Stimulated activated naive B cell treated with anti-CD40 and anti-IgM and Interleukin-4, amounts not matched to agents 10 μg/mL and 1 μg/mL and 100 μg/mL, for 72 hours (primary cell): ENCODE measurements at places on chromosomes 7 and 10.

- no peak overlapping the region for H3K27ac ChIP-seq
- no peaks in the 10 kb centered on the region for H3K27me3 ChIP-seq
- H3K4me3 ChIP-seq = no peak overlapping the region
- DNase-seq = no peak
- no peaks in the 10 kb centered on the region for H3K36me3 ChIP-seq
- no peaks in the 10 kb centered on the region for H3K4me1 ChIP-seq
These were observed 421.1 kb upstream of the SORCS1 start for GRCh38 chr10:107585630-107586029.

DNA sequence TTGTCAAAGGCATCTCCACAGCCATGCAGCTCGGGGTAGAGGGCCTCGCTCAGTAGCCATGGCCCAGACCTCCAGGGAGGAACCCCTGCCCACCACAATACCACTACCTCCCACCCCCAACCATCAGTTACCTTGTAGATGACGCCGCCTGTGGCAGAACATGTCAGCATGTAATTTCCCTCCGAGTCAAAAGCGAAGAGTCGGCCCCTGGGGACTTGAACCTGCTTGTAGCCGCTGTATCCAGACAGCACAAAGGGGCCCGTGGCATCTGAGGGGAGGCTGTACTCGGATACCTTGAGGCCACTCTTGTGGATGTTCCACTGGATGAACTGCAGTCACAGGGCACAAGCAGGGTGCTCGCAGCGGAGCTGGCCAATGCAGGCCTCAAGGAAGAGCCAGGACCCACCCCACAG lies 16.3 kb upstream of the CYREN start:
- H3K27me3 ChIP-seq = no peaks in the 10 kb centered on the region
- H3K4me3 ChIP-seq = peak overlapping the region; percentile 76
- H3K27ac ChIP-seq = peak overlapping the region; percentile 99
- H3K36me3 ChIP-seq = peaks cover 90% of the 10 kb centered on the region
- peaks cover 74% of the 10 kb centered on the region for H3K4me1 ChIP-seq
- DNase-seq = peak; percentile 95

GRCh38 chr10:101140084-101140949 lies 9.2 kb downstream of the TLX1 start:
- no peak for DNase-seq
- H3K4me3 ChIP-seq = peak overlapping the region; percentile 42
- H3K27ac ChIP-seq = no peak overlapping the region
- peaks cover 28% of the 10 kb centered on the region for H3K4me1 ChIP-seq
- H3K27me3 ChIP-seq = peaks cover 80% of the 10 kb centered on the region

- H3K27ac ChIP-seq = no peak overlapping the region
- H3K27me3 ChIP-seq = no peaks in the 10 kb centered on the region
- no peak for DNase-seq
- no peak overlapping the region for H3K4me3 ChIP-seq
These were observed 382.7 kb downstream of the SFMBT2 start for GRCh38 chr10:7027913-7028808.

DNA sequence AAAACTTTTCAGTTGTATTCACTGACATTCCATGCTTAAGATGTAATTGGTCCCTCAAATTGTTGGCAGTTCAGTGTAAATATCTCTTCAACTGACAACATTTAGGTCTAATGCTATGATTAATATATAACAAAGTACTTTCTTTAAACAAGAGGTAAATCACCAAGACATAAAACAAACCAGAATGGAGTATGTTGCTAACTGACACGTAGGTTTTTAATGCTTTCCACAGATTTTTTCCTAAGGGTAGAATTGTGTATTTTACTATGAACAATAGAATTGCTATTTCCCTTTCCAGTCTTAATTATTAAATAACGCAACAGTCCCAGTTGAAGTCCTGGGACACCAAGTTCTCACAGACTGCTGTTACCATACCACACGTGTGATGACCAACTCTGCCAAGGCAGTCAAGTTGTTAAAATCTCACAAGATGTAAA lies 4.1 kb downstream of the JCAD start:
- H3K27me3 ChIP-seq = peaks cover 23% of the 10 kb centered on the region
- no peak overlapping the region for H3K4me3 ChIP-seq
- H3K36me3 ChIP-seq = no peaks in the 10 kb centered on the region
- no peak overlapping the region for H3K27ac ChIP-seq
- H3K4me1 ChIP-seq = peaks cover 6% of the 10 kb centered on the region

GRCh38 chr7:34091321-34091917 lies 186.1 kb downstream of the BMPER start:
- H3K4me1 ChIP-seq = no peaks in the 10 kb centered on the region
- no peaks in the 10 kb centered on the region for H3K27me3 ChIP-seq
- no peak for DNase-seq

- H3K36me3 ChIP-seq = peaks cover 6% of the 10 kb centered on the region
- DNase-seq = no peak
- peaks cover 9% of the 10 kb centered on the region for H3K4me1 ChIP-seq
- H3K27ac ChIP-seq = peak overlapping the region; percentile 33
These were observed 36.5 kb downstream of the COA1 start for GRCh38 chr7:43692582-43693373.

DNA sequence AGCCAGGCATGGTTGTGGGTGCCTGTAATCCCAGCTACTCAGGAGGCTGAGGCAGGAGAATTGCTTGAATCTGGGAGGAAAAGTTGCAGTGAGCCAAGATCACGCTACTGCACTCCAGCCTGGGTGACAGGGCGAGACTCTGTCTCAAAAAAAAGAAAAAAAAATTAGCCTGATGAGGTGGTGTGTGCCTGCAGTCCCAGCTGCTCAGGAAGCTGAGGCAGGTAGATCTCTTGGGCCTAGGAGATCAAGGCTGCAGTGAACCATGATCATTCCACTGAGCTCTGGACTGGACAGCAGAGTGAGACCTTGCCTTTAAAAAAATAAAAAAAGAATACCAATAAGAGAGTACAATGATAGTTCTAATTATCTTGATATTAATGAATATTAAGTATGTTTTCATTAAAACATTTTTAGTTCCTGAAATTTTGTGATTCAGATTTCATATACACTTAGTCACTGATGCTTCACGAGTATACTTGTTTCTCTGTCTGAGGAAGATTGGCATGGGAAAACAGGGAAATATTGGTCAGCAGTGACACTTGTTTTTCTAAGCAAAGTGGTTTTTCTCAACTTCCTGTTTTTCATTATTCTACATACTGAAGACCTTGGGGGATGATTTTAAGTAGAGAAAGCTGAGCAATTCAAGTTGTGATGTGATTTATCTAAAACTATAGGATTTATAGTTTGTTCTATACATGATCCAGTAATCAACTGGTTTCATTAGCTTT lies 76.8 kb downstream of the ADK start:
- peak overlapping the region; percentile 32 for H3K4me3 ChIP-seq
- peak overlapping the region; percentile 86 for H3K27ac ChIP-seq

GRCh38 chr7:140230516-140230860 lies 53.7 kb upstream of the KDM7A start:
- no peaks in the 10 kb centered on the region for H3K36me3 ChIP-seq
- peaks cover 68% of the 10 kb centered on the region for H3K4me1 ChIP-seq
- H3K27ac ChIP-seq = no peak overlapping the region

- H3K27me3 ChIP-seq = peaks cover 12% of the 10 kb centered on the region
- H3K36me3 ChIP-seq = no peaks in the 10 kb centered on the region
- H3K4me1 ChIP-seq = peaks cover 6% of the 10 kb centered on the region
- DNase-seq = no peak
- no peak overlapping the region for H3K27ac ChIP-seq
- no peak overlapping the region for H3K4me3 ChIP-seq
These were observed 10.8 kb upstream of the SFRP5 start for GRCh38 chr10:97782455-97783228.

GRCh38 chr10:121831777-121832176 lies 96.1 kb downstream of the ATE1 start:
- no peak overlapping the region for H3K4me3 ChIP-seq
- no peak for DNase-seq
- no peak overlapping the region for H3K27ac ChIP-seq
- no peaks in the 10 kb centered on the region for H3K27me3 ChIP-seq
- H3K36me3 ChIP-seq = peaks cover 38% of the 10 kb centered on the region
- peaks cover 13% of the 10 kb centered on the region for H3K4me1 ChIP-seq

- H3K27me3 ChIP-seq = peaks cover 36% of the 10 kb centered on the region
- DNase-seq = no peak
- no peak overlapping the region for H3K27ac ChIP-seq
- H3K4me1 ChIP-seq = no peaks in the 10 kb centered on the region
- H3K36me3 ChIP-seq = no peaks in the 10 kb centered on the region
These were observed 379.7 kb upstream of the ZMIZ1 start for GRCh38 chr10:78688901-78689583.

DNA sequence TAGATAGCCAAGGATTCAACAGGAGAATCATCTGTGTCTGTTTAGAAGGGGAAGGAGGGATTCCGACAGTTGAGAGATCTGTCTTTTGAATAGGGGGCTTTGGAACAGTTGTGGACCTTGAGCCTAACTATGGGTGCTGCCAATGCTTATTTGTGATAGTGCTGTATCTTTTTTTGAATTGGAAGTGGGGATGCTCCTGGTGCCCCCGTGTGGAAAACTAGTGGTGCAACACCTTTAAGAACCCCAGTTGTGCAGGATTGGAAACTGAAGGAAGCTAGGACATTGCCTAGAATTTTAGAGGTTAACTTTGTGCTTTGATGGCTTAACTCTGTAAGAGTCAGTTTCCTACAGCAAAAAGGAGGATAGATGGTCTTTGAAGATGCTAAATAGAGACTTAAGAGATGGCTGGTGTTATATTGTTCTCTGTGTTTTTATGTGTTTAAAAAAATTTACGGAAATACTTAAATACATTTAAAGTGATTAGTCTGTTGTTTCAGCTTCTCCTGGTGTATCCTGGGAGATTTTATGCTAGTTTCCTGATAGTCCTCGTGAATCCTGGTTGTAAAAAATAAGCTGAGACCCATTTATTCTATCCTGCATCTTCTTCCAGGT lies 69.3 kb downstream of the AP3M1 start:
- H3K4me3 ChIP-seq = no peak overlapping the region
- H3K27ac ChIP-seq = peak overlapping the region; percentile 65
- H3K4me1 ChIP-seq = peaks cover 58% of the 10 kb centered on the region
- H3K27me3 ChIP-seq = no peaks in the 10 kb centered on the region

DNA sequence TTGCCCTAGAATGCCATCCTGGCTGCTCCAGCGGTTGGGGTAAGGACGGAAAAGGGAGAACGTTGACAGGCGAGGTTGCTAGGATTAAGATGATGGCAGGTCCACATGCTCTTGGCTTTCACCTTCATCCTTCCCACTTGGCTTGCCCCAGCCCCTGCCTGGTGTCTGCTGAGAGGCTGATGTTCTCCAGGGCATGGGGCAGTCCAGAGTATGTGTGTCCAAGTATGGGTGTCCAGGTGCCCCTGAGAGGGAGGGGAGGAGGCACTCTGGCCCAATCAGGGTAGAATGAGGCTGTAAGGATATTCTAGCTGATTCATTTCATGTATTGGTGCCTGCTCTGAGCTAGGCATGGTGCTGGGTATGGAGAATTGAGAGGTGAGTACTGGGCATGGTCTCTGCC lies 12.6 kb downstream of the NEURL1 start:
- DNase-seq = no peak
- H3K27me3 ChIP-seq = peaks cover 43% of the 10 kb centered on the region
- no peak overlapping the region for H3K4me3 ChIP-seq
- no peak overlapping the region for H3K27ac ChIP-seq
- H3K4me1 ChIP-seq = peaks cover 7% of the 10 kb centered on the region

- peaks cover 12% of the 10 kb centered on the region for H3K27me3 ChIP-seq
- peaks cover 21% of the 10 kb centered on the region for H3K4me1 ChIP-seq
- no peak overlapping the region for H3K27ac ChIP-seq
- DNase-seq = no peak
- no peak overlapping the region for H3K4me3 ChIP-seq
- no peaks in the 10 kb centered on the region for H3K36me3 ChIP-seq
These were observed 3.0 kb upstream of the NAMPT start for GRCh38 chr7:106287786-106288185.

DNA sequence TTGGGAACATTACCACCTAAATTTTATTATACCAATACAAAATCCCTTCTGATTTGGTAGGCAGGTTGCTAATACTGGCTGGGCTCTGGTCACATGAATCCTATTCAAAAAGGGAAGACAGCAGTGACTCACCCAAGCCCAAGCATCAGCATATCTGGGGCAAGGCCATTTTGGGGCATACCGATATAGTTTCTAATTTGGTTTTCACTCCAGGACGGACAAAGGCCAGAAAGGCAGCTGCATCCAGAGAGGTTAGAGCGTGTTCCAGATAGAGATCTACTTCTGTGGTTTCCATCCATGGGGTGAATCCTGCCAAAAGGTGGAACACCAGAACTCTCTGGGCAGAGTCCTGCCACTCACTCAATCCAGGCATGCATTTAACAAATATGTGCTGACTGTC lies 335.8 kb downstream of the ELMO1 start:
- H3K4me1 ChIP-seq = peaks cover 34% of the 10 kb centered on the region
- H3K36me3 ChIP-seq = peaks cover 47% of the 10 kb centered on the region
- no peaks in the 10 kb centered on the region for H3K27me3 ChIP-seq
- H3K4me3 ChIP-seq = no peak overlapping the region

DNA sequence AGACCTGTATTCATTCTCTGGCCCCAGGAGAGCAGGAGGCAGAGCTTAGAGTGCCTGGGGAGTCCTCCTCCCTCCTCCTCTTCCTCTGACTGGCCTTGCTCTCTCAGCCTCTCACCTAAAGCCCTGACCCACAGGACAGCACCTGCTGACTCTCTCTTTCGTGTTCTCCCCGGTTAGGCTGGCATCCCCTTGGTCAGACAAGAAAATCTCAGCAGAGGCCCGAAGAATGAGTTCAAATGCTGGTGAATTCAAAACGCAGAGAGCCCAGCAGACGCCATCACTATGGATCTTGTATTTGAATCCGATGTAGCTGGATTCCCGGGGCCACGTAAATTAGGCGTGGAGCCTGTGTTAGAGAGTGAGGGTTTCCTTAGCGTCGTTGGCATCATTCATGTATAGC lies 255.3 kb downstream of the KLF6 start:
- H3K27ac ChIP-seq = no peak overlapping the region
- H3K4me3 ChIP-seq = no peak overlapping the region
- H3K4me1 ChIP-seq = no peaks in the 10 kb centered on the region

- H3K4me1 ChIP-seq = no peaks in the 10 kb centered on the region
- H3K27ac ChIP-seq = no peak overlapping the region
- H3K27me3 ChIP-seq = no peaks in the 10 kb centered on the region
- H3K4me3 ChIP-seq = no peak overlapping the region
- DNase-seq = no peak
- no peaks in the 10 kb centered on the region for H3K36me3 ChIP-seq
These were observed 303.3 kb downstream of the GPR37 start for GRCh38 chr7:124462249-124462648.

DNA sequence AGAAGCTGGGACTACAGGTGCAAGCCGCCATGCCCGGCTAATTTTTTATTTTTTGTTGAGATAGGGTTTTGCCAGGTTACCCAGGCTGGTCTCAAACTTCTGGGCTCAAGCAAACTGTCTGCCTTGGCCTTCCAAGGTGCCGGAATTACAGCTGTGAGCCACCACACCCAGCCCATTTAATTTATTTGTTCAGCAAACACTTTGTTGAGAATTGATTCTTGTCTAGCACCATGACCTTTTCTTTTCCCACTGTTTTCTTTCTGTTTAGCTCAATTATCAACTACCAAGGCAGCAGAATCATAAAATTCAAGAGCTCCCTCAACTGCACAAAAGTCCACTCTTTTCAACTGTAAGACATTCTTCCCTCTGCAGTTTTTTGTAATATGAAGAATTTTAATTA lies 47.8 kb upstream of the PARD3 start:
- H3K36me3 ChIP-seq = no peaks in the 10 kb centered on the region
- no peaks in the 10 kb centered on the region for H3K4me1 ChIP-seq
- no peak overlapping the region for H3K27ac ChIP-seq
- no peak overlapping the region for H3K4me3 ChIP-seq
- no peak for DNase-seq

- peak within 1 kb of the TSS; percentile 97 for H3K27ac ChIP-seq
- no peaks in the 10 kb centered on the region for H3K27me3 ChIP-seq
- peaks cover 14% of the 10 kb centered on the region for H3K4me1 ChIP-seq
- DNase-seq = peak; percentile 78
- peak within 1 kb of the TSS; percentile 90 for H3K4me3 ChIP-seq
- peaks cover 29% of the 10 kb centered on the region for H3K36me3 ChIP-seq
These were observed at the start of gene NDUFB8 for GRCh38 chr10:100529475-100530298. Gene NDUFB8, minus strand, starts transcription at chr10:100529871. Its CDS starts 20 bp downstream, at chr10:100529851.
